ENCODE measurements at places on chromosomes 16 and 17.

- DNase-seq, result no peak
Observed at GRCh38 chr16:11626657-11627291, 40.1 kb upstream of the LITAF start.

GRCh38 chr16:78310990-78311561 is 211.6 kb downstream of the WWOX start:
- DNase-seq, result no peak

DNA sequence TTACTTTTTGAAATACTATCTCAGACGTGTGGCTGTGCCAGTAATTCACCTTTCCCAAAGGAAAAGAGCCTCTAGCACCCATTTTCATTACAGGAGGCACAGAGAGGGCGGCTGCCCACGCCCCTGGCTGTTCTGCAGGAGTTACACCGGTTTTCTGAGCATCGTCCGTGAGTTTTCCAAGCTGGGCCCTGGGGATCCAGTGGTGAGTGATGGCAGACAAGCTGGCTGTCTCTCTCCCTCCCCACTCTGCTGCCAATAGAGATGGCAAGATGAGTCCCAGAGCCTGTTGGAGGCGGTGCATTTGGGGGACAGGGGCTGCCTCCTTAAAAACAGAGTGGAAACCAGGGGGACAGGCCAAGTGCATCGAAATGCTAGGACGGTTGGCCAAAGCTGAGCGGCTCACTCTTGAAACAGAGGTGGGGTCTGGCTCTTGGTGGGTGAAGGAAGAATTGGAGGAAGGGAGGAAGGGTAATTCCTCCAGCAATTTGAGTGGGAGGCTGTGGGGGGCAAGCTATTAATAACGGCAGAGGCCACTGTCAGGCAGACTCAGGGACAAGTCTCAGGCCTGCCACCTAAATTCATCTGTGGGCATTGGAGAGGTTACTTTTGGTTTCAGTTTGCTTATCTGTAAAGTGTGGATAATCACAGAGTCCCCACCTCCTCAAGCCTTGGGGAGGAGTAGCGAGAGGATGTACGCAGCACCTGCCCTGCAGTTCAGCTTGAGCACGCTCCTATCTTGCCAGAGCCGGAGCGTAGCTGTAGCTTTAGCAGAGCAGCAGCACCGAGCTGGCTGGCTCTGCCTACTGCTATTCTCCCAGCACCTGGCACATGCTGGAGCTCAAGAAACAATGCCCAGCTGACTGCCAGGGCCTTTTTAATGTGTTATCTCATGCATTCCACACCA is 7.5 kb upstream of the NOS2 start:
- peak; percentile 21 for DNase-seq

DNA sequence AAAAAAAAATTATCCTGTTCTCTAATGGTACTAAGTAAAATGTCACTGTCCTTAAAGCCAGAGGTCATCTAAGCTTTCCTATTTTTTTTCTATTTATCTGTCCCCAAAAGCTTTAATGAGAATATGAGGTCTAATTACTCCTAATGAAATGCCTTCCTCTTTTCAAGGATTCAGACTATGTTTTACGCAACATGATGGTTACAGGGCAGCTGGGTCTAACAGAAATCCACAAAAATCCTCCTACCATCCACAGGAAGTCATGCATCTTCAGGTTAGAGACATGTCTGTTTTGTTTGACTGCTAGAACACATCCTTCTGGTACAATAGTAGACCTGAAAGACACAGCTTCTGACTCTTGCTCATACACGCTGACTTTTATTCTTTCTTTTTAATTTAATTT is 29.7 kb upstream of the NSRP1 start:
- DNase-seq, result no peak

DNA sequence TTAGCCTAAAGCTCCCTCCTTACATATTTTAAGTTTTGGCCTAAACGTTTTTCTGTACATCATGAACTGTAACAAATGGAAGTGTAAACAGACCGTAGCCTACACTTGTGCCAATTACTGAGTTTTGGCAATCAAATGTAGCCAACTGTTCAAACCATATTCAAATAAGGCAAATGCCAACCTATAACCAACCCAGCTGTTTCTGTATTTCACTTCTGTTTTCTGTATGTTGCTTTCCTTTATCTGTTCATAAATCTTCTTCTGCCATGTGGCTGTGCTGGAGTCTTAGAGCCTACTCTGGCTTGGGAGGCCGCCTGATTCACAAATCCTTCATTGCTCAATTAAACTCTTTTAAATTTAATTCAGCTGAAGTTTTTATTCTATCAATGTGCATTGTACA is 6.9 kb upstream of the C16orf78 start:
- no peak for DNase-seq

DNA sequence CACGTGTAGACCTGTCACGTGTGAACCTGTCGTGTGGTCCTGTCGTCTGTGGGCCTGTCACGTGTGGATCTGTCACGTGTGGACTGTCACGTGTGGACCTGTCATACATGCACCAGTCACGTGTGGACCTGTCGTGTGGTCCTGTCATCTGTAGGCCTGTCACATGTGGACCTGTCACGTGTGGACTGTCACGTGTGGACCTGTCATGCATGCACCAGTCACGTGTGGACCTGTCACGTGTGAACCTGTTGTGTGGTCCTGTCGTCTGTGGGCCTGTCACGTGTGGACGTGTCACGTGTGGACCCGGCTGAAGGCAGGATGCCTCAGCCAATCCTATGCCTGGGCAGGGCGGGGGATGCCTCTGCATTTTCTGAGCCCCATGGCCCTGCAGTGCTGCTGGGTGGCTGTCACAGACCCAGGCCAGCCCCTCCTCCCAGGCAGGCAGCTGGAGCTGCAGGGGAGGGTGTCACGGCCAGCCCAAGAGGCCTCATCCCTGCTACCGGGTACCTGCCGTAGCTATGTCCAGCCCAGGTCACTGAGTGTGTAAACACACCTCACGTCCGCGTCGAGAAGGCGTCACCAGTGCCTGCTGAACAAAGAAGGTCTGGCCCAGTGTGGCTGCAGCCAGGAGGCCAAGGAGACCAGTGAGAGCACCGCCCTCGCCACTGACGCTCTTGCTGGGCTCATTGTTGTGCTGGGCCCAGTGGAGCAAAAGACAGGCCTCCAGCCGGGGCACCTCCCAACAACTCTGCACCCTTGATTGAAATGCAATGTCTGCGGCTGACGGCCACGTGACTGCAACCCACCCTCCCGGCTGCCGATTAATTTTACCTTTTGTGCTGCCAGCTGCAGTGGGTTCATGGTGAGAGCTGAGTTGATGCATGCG is 18.6 kb upstream of the ACSF3 start:
- no peak for DNase-seq

GRCh38 chr17:2049333-2050299 is 5.3 kb upstream of the HIC1 start:
- peak; percentile 85 for DNase-seq

GRCh38 chr17:74380959-74381808 is 13.9 kb downstream of the GPR142 start:
- DNase-seq, result no peak

- DNase-seq, result no peak
Observed at GRCh38 chr17:36535669-36536081, 888 bp downstream of the PIGW start.

- no peak for DNase-seq
Observed at GRCh38 chr16:69918241-69918640, 32.9 kb upstream of the CLEC18A start.

- DNase-seq, result no peak
Observed at GRCh38 chr17:19304209-19304608, 58.3 kb downstream of the B9D1 start.

GRCh38 chr16:21256636-21257035 is 21.5 kb downstream of the CRYM start:
- no peak for DNase-seq

DNA sequence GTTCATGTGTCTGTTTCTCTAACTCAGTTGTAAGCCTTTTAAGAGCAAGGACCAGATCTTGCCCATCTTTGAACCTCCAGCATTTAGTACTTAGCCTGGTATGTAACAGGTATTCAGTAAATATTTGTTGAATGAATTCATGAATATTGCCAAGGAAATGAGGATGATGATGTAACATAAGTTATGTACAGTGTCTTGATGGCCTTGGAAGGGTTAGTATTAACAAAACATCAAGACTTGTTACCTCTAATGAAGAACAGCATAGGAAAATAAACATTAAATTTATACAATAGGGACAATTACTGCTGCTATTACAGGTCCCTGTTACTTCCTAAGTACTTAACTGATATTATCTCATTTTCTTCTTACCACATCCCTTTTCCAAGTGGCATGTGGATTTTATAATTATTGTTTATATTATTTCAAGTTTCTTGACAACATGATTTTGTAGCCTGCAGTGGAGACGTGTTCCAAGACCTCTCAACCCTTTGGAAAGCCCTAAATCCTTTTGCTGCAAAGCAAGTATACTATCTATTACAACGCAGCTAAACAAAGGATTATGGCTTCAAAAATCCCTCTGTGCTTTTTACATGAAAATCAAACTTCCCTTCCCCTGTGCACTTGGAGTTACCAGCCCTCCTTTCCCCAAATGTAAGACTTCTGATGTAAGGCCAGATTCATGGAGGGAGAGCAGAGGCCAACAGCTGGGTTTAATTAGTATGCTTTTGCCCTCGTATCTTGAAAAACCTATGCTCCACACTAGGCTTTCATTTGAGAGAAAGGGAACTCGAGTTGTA is 77.4 kb upstream of the SMIM36 start:
- DNase-seq, result no peak

GRCh38 chr16:67805718-67806427 is 487 bp downstream of the RANBP10 start:
- no peak for DNase-seq

DNA sequence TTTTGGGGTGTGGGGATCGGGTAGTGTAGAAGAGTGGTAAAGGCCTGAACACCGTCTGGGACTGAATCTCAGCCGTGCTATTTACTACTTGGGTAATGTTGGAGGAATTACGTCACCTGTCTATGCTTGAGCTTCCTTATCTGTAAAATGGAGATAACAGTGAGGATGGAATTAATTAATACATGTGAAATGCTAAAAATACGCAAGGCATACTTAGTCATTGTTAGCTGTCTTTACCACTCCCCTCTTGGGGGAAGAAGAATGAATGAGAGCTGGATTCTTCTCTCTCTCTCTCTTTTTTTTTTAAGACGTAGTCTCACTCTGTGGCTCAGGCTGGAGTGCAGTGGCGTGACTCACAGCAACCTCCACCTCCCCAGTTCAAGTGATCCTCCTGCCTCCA is 41.1 kb upstream of the TANGO6 start:
- no peak for DNase-seq

DNA sequence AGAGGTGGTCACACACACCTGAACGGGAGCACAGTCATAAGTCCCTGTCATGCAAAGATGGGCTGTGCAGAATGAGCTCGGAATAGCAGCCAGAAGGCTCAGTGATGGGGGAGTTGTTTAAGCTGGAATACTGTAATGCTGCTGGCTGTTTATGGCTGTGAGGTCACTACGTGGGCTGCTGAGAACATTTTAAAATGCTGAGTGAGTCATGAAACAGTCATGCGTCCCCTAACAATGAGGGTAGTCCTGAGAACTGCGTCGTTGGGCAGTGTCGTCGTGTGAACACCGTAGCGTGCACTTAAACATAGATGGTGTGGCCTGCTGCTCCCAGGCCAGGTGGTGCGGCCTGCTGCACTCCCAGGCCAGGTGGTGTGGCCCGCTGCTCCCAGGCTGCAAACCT is 39.7 kb downstream of the TBCD start:
- no peak for DNase-seq

- no peak for DNase-seq
Observed at GRCh38 chr16:89613231-89613953, at the start of gene DPEP1. Gene DPEP1 (plus strand): TSS chr16:89613642. CDS start chr16:89630411, 16,769 bp downstream.

GRCh38 chr16:70725024-70725911 is 39.4 kb upstream of the MTSS2 start:
- DNase-seq, result no peak

DNA sequence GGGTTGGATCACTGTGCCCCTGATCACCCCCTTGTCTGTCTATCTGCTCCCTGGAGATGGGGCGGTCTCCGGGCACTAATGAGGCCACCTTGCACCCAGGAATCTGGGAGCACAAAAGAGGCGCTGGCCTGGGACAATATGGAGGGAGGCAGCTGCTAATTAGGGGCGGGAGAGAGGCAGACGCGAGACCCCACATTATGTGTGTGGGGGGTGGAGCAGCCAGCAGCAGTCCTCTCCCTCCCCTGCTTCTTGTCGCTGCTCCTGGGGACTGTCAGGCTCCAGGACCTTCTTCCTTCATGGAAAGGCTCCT is 324 bp upstream of the HCRT start:
- DNase-seq, result no peak

- no peak for DNase-seq
Observed at GRCh38 chr17:1639549-1640180, 5.9 kb downstream of the SCARF1 start.

- no peak for DNase-seq
Observed at GRCh38 chr17:2716649-2717048, 5.1 kb upstream of the CLUH start.

DNA sequence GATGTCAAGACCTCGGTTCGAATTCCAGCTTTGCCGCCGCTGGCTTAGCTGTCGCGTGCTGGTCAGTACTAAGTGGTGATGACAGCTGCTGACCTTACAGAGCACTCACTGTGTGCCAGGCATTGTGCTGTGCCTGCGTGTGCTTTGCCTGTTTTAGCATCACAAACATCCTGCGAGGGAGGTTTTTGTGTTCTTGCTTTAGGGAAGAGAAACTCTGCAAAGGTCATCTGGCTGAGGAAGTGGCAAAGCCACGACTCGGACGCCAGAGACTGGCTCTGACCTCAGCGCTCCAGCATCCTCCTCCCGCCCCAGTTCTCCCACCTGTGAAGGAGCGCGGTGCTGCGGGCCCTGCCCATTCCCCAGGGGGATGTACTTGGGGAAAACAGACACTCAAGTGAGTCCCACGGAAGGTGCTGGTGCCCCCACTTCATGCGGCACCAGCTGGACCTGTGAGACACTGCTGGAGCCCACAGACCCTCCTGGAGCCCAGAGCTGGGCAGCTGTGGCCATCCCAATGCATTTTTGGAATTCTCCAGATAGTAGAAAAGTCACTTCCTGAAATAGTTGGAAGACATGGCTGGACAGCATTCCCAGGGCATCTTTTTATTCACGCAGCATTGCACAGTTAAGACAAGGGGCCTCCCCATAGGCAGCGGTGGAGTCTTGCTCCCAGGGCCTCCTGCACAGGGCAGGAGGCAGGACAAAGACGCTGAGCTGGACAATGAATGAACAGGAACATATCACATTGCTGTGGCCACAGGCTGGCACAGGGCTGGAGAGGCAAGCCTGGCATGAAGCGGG is 20.0 kb upstream of the HERPUD1 start:
- no peak for DNase-seq

GRCh38 chr17:57463103-57463885 is 207.0 kb downstream of the MSI2 start:
- DNase-seq, result no peak

- no peak for DNase-seq
Observed at GRCh38 chr17:64537488-64537887, 30.7 kb downstream of the CEP95 start.

DNA sequence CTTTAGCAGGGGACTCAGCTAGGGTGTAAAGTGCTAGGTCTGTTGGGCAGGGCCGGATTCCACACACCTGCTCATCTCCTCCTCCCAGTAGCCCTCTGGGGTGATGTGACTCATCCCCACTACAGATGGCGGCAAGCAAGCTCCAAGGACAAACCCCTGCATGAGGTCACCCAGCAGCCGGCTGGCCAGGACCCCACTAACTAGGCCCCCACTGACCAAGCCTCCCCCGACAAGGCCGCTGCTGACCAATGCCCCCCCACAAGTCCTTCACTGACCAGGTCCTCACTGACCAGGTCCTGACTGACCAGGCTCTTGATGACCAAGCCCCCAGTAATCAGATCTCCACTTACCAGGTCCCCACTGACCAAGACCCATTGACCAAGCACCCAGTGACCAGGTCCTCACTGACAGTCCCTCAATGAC is 36.7 kb downstream of the TNFRSF13B start:
- DNase-seq, result no peak

GRCh38 chr17:10327640-10328039 is 45.2 kb downstream of the MYH13 start:
- DNase-seq, result peak; percentile 35

GRCh38 chr17:56826611-56827414 is 6.9 kb downstream of the C17orf67 start:
- DNase-seq, result no peak

All from effector CD8-positive, alpha-beta T cell (primary cell).